Stimulated activated CD8-positive, alpha-beta memory T cell treated with anti-CD3 and anti-CD28 coated beads, Interleukin-12 subunit alpha, Interleukin-12 subunit beta, amount 100 ng/mL, for 1 hour (primary cell): ENCODE measurements at places on chromosomes 6 and 20.
A peak's percentile ranks its signal among the peaks of the same experiment; 100 is the strongest.

- DNase-seq, result peak; percentile 8
Observed at GRCh38 chr6:113969888-113970804, 802 bp downstream of the HDAC2 start.

DNA sequence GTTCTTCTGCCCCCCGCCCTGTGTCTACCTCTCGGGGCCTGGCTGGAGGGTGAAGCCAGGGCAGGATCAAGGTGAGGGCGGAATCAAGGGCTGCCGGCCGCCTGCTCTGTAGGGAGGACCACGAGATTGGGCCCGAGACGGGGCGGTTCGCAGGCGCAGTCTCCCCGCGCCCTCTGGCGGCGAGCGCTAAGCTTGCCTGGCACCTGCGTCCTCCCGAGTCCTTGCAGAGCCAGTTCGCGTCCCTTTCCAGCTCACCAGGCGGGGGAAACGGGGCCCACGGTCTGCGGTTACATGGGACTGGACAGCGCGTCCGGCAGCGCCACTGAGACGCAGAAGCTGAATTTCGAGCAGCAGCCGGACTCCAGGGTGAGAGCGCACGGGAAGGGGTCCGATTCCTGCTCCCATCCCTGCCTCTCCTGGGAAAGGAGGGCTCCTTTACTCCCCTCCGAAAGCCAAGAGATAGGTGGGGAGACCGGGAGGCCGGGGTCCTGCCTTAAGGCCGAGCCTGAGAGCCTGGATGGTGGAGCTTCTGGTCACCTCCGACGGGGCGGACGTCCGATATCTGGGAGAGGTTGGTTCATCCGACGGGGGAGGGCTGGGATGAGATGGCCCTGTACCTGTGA is 3.6 kb upstream of the MATN4 start:
- DNase-seq, result peak; percentile 29

GRCh38 chr20:37421988-37422387 is 76.0 kb downstream of the SRC start:
- no peak for DNase-seq

- no peak for DNase-seq
Observed at GRCh38 chr20:59603781-59604541, at the start of gene PHACTR3. PHACTR3 (plus strand) TSS chr20:59604540; CDS start chr20:59605015, 475 bp downstream.

GRCh38 chr20:4726710-4727397 is 5.1 kb downstream of the PRND start:
- DNase-seq, result no peak

DNA sequence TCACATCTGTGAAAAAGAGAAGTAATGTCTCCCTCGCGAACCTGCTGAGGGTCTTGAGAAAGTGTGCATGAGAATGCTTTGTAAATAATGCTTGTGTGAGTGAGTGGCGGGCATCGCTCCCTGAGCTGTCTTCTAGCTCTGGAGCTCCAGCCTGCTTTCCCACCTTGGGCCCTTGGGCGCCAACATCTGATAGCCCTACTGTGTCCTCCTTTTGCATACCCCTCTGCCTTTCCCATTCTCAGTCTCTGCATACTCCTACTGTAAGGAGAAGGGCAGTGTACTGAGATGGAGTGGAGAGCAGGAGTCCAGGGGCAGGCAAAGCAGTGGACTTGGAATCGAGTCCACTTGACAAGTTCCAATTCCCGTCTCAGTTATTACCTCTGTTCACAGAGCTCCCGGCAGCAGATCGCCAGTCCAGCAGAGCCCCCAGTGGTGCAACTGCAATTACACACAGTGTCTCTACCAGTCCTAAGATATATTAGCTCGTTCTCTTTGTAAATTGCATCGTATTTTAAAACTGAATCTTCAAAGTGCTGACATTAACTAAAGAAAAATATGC is 847 bp upstream of the NCR2 start:
- DNase-seq, result no peak

- no peak for DNase-seq
Observed at GRCh38 chr20:4925842-4926530, 75.3 kb downstream of the SLC23A2 start.

DNA sequence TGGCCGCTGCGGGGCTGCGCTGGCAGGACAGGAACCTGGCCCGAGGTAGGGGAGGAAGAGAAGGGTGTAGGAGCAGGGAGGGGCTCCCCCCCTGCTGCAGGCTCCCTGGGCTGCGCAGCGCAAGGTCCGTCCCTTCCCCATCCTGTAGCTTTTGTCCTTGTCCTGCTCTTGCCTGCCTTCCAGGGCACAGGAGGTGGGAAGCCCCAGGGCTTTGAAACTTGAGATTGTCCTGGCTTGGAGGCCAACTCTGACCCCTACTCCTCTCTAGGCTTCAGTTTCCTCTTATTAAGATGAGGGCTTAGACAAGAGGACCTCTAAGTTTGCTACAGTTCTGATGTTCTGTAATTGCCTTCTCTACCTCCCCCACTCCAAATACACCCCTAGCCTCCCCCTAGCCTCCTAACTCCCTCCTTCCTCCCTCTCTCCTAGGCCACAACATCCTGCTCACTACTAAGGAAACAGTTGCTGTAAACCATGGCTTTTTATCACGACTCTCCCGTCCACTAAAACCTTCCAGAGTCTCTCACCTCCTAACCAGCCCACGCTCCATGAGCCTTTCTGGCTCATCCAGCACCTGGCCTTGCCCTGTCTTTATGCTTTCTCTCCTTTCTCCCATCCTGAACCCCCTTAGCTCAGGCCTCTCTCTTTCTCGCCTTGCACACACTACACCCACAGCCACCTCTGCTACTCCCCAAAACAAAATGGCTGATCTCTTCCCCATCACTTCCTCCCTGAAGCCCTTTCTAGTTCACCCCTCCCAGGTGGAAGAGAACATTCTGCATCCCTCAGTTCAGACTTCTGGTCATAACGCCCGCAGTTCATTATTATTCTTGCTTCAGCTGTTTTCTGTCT is 10.2 kb downstream of the UNC5CL start:
- DNase-seq, result no peak

DNA sequence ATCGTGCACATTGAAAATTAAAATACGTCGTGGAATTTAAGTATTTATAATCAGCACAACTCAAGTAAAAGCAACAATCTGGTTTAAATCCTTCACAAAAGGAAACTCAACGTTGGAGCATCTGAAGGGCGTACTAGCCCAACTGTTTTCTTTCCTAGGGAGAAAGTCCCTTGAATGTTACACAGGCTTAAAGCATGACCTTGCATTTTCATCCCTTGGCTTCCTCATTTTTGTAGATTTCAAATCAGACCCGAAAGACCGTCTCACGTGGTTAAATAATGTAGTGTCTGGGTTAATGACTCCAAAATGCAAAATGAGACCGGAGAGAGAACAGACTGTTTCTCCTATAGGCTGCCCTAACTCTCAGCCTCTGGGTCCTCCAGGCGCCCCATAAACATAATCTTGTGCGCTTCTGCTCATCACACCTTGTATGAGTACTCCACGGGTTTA is 249.2 kb upstream of the RREB1 start:
- DNase-seq, result no peak

DNA sequence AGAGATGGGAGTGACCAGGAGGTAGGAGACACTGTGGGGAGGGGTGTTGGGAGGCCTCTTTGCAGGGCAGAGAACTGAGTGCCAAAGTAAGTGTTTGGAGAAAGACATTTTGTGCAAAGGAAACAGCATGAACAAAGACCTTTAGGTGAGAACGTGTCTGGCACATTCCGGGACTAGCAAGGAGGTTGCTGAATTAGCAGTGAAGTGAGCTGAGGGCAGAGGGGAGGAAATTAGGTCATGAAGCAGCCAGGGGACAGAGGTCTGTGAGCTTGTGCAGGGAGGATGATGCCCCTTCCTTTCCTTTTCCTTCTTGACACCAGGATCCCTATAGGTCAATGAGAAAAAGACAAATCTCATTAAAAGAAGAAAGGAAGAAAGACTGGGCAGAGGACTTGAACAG is 21.4 kb upstream of the AHCY start:
- DNase-seq, result no peak

GRCh38 chr6:142276256-142276655 is 25.6 kb upstream of the ADGRG6 start:
- no peak for DNase-seq

DNA sequence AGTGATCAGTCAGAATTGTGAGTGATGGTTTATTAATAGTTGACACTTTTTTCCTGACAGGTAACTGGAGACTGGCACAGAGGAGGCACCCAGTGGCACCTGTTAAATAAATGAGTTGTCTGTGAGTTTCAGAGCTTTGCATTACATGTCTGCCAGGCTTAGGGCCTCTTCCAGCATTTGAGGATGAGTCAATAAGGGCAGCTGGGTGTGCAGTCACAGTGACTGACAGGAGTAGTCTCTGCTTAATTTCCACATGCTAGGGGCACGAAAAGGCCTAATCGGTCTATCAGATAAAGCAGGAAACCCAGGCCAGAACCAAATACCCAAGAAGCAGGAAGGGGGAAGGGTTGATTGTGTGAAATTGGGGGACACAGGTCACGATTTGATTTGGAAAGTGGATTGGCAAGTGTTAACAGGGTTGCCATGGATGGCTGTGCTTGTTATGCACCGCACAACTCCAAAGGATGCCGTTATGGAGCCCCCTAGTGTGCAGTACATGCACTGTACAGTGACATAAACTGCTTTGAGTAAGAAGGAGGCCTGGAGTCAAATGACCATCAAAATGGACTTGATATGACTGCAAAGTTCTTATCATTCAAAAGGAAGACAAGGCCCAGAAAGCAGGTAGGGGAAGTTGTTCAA is 111.9 kb upstream of the GGTLC1 start:
- DNase-seq, result peak; percentile 49

DNA sequence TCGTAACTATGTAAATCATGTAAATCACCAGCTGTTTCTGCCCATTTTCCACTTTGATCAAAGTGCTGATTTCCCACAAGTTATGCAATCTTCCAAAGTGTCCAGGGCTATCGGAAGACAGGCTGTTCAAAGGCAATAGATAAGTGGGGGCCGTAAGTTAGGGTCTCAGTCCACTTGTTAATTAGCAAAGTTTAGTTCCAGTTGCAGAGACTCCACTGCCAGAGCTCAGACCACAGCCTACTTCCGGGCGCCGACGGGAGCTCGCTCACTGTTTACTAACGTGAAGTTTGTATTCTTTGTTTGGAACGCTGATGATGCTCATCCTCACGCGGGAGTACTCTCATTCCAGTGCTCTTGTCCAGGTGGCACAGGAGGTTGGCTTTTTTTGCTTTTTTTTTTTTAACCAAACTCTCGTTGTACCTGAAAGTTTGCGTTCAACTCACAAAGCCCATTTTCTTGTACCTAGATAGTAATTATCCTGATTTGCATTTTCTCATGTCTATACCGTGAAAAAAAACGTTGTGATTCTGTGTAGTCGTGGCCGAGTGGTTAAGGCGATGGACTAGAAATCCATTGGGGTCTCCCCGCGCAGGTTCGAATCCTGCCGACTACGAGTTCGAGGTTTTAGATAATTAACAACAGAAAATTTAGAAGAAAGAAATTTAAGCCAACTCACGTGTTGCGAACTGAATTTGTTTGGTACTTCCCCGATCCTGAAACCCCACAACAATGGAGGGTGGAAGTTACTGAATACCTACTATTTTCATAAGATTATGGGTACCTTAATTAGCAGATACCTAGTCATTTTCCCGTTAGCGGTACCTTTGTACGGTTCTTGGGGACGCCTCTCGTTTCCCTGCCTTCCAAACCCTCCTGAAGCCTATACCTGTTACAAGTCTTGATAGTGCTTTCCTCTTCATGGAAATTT is 29.9 kb upstream of the ZNF184 start:
- DNase-seq, result peak; percentile 30

- no peak for DNase-seq
Observed at GRCh38 chr6:157668713-157669112, 154.3 kb upstream of the SNX9 start.

- DNase-seq, result peak; percentile 42
Observed at GRCh38 chr6:27867051-27867944, 44.9 kb downstream of the OR2B2 start.

GRCh38 chr6:143123081-143123480 is 62.4 kb downstream of the AIG1 start:
- DNase-seq, result no peak

DNA sequence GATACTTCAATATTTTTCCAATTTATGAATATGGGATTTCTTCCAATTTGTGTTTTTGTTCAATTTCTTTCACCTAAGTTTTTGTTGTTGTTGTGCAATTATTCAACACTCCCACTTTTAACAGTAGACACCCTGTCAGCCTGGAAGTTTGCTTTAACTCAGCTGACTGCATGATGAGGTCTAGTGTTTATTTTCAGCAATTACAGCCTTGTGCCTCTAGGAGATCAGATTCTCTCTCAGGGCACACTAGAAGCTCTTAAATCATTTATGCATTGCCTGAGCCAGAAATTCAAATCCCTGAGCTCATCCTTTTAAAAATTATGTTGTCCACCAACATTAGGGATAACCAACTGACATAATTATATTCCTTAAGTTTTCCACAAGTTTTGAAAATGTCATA is 85.7 kb downstream of the MRAP2 start:
- no peak for DNase-seq

GRCh38 chr6:167422934-167423333 is 98.0 kb downstream of the TTLL2 start:
- no peak for DNase-seq

DNA sequence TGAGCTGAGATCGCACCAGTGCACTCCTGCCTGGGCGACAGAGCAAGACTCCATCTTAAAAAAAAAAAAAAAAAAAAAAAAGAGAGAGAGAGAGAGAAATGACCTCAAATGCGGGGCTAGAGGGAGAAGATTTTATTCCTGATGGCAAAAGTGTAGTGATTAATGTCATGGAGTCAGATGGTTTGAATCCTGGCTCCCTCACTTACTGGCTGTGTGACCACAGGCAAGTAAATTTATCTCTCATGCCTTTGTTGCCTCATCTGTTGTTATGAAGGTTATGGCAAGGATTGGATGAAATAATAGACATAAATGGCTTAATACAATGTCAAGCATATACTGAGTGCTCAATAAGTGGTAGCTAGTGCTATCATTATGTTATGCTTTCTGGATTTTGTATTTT is 29.3 kb downstream of the RIN2 start:
- no peak for DNase-seq

GRCh38 chr6:7617801-7618764 is 28.1 kb downstream of the SNRNP48 start:
- DNase-seq, result no peak

GRCh38 chr6:152329638-152330448 is 307.3 kb downstream of the SYNE1 start:
- no peak for DNase-seq

DNA sequence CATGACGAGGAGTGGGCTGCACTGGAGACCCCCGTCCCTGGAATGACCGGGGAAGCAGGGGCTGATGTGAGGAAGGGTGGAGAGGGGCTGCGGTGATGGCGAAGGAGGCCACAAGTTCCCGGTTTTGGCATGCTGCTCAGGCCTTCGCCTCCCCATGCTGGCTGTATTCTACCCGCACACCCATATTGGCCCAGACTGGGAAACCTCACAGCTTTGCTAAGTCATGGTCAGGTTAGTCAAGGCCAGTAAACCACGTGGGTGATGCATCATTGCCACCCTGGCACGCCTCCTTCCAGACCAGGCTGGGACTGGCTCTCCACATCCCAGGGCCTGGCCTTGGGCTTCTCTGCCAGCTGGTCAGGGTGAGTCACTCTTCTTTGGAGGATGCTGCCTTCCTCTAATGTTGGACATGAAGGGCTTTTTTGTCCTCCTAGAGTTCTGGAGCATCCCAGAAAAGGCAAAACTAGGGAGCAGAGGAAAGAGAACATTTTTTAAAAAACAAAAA is 53.8 kb downstream of the PCNA start:
- no peak for DNase-seq

GRCh38 chr20:58963060-58963584 is 17.9 kb upstream of the NELFCD start:
- DNase-seq, result no peak
